ENCODE measurements at places on chromosomes 7 and 10. TPM values are rescaled to one million over a fixed set of nuclear protein-coding genes. Genes with fewer than 3 reads are reported as not detected.

DNA sequence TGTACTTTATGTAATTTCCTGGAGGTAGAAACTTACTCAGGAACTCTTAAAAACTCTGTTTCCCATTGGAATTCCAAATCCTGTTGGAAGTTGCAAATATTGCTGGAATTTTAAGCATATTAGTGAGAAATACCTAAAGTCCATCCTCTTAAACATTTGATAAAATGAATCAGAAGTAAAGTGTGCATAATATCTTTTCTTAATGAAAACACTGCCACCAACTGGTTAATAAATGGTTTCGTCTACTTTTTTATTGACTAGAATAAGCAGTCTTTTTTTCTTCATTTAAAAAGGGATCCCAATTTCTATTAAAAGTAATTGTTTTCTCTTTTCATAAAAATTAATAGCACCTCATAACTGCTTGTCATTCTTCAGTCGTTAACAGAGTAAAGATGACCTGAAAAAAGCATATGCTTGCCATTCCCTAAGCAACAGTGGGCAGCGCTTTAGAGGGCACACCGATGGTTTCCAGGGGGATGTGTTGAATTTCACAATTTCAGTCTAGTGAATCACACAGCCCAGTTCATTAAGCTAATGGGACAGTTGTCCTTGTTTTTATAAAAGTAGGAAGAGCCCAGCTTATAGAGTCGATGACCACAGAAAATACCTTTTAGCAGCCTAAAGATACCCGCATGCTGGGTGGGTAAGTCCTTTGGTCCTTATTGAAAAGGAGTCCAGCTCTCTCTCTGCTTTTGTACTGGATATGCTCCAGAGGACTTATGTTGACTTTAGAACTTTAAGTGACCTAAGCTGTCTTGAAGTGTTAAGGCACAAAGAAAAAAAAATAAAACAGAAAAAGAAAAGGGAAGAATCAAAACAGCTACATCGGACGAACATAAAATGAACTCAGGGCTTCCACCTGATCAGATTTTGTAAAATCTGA is 28.5 kb downstream of the NPS start:
- DNase-seq = peak; percentile 12

- no peak for DNase-seq
Measured at GRCh38 chr7:111758332-111758731, 196.0 kb upstream of the IMMP2L start.

DNA sequence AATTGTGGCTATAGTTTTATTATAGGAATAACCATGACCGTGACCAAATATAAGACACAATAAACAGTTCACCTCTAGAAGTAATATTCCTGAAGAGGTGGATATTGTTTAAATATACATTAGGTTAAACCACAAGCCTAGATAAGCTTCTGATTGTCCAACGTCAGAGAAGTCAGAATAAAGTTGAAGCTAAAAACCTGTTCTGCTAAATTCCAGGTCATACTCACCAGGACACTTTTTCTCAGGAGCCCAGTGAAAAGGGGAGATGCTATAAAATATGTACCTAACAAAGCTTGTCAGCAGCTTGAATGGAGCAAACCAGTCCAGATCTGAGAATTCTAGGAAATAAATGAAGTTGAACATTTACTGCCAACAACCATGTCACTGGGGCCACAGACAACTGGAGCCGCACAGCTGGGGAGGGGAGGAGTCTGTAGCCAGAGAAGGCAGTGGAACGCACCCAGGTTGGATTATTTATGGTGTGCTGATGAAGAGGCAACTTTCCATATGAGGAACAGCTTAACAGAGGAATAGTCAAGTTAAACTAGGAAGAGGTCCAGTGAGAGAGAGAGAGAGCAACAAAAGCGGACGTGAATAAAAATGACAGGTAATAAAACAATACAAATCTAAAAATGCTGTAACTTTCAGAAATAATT is 191.1 kb downstream of the ZNF438 start:
- no peak for DNase-seq

- no peak for DNase-seq
Measured at GRCh38 chr7:99839287-99840021, 11.6 kb downstream of the CYP3A43 start.

GRCh38 chr7:147465223-147465622 is 1125.3 kb upstream of the C7orf33 start:
- no peak for DNase-seq

- no peak for DNase-seq
Measured at GRCh38 chr10:43252166-43252782, 14.6 kb downstream of the RASGEF1A start.

DNA sequence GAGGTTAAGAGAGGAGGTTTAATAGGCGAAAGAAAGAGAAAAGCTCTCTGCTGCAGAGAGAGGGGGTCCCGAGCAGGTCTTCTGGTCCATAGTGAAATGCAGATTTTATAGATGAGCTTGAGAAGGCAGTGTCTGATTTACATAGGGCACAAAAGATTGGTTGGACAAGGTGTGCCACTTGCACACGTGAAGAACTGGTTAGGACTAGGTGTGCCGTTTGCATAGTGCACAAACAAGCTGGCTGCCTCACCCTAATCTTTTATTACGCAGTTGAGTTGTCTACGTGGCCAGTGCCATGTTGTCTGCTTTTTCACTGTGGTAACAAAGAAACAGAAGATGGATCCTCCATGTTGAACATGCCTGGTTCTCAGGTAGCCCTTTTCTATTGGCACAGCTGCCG is 82.6 kb downstream of the AMPH start:
- no peak for DNase-seq

GRCh38 chr10:6299743-6300105 is 97.0 kb downstream of the PFKFB3 start:
- no peak for DNase-seq

DNA sequence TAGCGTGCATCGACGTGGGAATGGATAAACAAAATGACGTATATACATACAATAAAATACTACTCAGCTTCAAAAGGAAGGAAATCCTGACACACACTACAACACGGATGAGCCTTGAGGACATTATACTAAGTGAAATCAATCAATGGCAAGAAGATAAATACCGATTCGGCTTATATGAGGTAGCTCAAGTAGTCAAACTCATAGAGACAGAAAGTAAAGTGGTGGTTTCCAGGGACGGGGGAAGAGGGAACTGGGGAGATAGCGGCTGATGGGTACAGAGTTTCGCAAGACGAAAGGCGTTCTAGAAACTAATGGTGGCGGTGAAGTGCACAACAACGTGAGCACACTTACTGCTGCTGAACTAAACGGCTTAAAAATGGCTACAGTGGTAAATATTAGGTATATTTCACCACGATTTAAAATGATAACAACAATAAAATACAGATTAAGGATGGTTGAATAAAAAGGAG is 516.7 kb downstream of the PARD3 start:
- no peak for DNase-seq

DNA sequence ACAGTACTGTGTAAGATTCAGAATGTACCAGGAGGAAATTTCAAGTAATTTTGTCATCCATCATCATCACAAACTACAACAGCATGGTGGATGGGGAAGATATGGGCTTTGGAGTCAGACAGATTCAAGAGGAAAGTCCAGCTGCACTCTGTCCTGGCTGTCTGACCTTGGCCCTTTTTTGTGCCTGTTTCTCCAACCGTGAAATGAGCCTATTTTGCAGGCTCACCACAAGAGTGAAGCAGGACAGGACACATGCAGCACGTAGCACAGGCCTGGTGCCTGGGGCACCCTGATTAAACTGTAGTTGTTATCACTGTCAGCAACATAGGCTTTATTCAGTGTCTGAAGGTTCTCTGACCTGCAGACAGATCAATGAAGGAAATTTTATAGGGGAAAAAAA is 37.6 kb downstream of the RHOBTB1 start:
- no peak for DNase-seq

The INPP5F gene
- total RNA-seq = 38.0 TPM

The SAP25 gene
- total RNA-seq = 0.32 TPM

The MORN4 gene
- 4.2 TPM for total RNA-seq

All from fibroblast of villous mesenchyme (primary cell).